ENCODE measurements at places on chromosomes 4 and X. TPM values are rescaled to one million over a fixed set of nuclear protein-coding genes. Genes with fewer than 3 reads are reported as not detected.

The NXF3 gene
- polyA plus RNA-seq: not detected

The WDFY3 gene
- polyA plus RNA-seq: 31.5 TPM

GRCh38 chrX:154020536-154021115 is 924 bp upstream of the IRAK1 start:
- DNase-seq: no peak

DNA sequence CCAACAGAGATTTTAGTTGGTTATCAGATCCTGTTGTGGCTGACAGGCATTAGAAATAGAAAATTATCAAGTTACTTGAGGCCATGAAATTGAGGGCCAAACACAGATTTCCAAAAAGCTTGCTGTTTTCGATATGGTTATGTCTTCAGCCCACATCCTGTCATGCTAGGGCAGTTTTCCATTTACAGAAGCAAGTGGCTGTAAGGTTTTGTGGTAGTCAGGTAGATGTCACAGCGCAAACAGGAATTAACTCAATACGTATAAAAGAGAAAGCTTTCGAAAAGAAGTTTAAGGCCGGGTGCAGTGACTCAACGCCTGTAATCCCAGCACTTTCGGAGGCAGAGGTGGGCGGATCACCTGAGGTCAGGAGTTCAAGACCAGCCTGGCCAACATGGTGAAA is 104.6 kb downstream of the DMD start:
- no peak for DNase-seq

DNA sequence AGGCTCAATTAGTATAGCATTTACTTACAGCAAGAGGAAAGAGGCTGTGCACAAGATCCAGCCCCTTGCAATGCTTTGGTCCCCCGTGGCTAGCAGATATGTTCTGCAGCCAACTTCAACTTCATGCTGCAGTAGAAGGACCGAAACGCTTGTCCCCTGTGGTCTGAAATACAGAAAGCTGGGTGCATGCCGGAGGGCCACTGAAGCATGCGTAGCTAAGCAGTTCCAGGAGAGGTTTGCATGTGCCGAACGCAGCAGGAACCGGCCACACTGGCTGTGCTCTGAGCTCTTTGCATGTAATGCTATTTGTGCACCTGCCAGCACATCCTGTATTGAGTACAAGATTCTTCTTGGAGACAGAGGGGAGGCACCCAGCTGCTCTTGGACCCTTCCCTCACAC is 35.8 kb upstream of the SHISA3 start:
- no peak for DNase-seq
